Germinal center (tissue), 1 donor: ENCODE measurements at places on chromosomes 13 and 19.

DNA sequence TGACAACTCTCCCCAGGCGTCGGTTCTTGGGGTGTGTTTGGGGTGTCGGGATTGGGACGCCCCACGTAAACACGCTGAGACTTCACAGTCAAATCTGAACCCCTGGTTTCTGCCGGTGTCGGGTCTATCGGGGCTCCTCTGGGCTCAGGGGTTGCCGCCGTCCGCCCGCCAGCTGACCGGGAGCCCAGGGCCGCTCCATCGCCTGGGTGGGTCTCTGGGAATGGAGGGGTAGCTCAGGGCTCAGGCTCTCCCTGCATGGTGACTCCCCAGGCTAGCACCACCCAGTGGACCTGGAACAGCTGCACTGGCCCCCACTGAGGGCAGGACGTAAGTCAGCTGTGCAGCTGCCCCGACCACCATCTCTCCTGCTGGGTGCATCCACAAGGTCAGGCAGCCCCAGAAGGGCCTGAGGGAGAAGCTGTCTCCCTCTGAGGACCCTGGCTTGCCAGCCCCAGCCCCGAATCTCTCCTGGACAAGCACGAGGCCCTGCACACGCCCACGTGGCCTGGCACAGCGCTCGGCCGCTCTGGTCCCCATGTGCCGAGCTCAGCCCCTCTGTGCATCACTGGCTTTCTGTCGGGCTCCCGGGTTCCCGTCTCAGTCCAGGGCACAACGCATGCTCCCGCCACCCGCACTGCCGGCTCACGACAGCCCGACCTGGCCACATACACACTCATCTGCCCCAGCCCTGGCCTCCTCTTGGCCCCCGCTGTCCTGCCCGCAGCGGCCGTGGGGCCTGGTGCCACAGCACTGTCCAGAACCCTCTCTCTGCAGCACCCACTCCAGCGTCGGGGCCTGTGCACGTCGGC lies 6.1 kb downstream of the RNF126 start:
- no peak for DNase-seq

DNA sequence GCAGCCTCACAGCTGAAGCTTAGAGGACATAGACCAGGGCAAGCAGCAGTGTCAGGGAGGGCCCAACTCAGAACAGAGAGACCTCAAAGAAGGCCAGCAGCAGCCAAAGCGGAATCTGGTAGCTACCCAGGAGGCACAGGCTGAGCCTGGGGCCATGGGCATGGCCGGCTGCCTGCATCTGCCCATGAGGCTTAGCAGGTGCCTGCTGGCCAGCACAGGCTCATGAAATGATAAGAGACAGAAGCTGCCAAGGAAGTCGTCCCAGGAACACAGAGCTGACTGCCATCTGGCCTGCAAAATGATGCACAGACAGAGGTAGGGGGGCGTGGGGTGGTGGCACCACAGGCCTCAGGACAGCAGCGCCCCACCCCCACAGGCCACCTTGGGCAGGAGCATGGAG lies 29.2 kb downstream of the TUBA3C start:
- no peak for DNase-seq

DNA sequence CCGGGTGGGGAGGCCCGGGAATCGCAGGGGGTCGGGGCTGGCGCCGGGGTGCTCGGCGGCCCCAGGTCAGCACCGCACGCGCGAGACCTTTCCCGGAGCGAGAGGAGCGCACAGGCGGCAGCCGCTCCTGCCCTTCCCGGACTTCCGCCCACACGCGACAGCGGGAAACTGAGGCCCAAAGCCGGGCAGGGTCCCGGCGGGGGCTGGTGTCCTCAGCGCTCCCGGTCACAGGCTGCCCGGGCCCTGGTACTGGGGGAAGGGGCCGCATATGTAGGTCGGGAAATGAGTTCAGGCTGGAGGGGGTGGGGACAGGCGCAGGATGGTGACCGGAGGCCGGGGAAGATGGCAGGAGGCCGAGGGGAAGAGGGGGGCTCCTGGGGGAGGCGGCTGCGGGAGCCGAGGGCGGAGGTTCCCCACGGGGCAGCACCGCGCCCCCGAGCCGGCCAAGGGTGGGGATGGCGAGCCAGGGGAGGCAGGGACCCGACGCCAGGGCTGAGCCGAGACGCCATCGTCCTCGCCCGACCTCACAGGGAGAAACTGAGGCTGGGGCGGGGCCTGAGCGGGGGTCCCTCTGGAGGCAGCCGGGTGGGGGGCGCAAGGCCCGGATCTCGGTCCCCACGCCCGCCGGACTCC lies 662 bp downstream of the CBARP start:
- no peak for DNase-seq

DNA sequence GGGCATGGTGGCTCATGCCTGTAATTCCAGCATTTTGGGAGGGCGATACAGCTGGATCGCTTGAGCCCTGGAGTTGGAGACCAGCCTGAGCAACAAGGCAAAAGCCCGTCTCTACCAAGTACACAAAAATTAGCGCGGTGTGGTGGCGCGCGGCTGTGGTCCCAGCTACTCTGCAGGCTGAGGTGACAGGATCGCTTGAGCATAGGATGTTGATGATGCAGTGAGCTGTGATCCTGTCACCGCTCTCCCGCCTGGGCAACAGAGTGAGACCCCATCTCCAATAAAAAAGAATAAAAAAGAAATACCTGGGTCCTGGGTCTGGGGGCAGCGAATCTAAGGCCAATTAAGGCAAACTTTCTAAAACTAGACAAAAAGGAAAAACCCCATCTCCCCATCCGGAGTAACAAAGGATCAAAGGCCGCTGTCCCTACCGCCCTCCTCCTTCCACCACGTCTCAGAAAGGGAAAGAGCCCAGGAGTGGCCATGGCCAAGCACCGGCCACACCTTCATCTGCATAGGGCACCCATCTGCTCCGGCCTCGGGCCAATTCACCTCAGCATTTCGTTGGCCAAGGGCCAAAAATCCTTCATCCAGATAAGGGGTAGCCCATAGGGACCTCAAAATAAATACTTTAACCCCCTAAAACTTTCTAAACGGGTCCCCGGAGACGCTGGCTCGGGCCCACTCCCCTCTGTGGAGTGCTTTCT lies 851 bp downstream of the ZNF320 start:
- peak; percentile 8 for DNase-seq

DNA sequence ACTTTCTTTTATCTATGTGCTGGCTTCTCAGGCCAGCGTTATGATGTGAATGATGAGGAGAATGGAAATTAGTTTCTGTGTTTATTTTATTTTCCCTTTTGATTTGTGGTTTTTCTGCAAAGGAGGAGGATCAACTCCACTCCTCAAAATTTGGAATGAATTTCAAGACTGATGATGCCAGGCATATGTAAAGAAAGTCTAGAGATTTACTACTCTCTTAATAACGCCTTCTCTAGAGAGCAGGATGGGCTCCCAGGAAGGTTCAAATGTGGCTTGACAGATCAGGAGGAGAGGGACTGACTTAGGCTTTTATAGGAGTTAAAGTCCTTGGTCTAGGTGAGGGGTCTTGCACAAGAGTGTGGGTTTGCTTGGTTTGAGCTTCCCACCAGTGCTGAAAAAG lies 15.1 kb upstream of the POSTN start:
- no peak for DNase-seq
